ENCODE measurements at places on chromosomes 6 and 20.

- DNase-seq = no peak
- H3K27ac ChIP-seq = no peak overlapping the region
- H3K27me3 ChIP-seq = no peaks in the 10 kb centered on the region
- H3K36me3 ChIP-seq = no peaks in the 10 kb centered on the region
Measured at GRCh38 chr6:139007428-139007827, 19.4 kb upstream of the REPS1 start.

GRCh38 chr6:26270903-26271667, 93.9 kb upstream of the BTN3A2 start:
- H3K4me1 ChIP-seq = 0 out of 2 replicates have a peak, but pooled peaks cover 4% of the 10 kb centered on the region
- H3K36me3 ChIP-seq = no peaks in the 10 kb centered on the region
- no peaks in the 10 kb centered on the region for H3K27me3 ChIP-seq
- peak overlapping the region; percentile 95 for H3K27ac ChIP-seq

DNA sequence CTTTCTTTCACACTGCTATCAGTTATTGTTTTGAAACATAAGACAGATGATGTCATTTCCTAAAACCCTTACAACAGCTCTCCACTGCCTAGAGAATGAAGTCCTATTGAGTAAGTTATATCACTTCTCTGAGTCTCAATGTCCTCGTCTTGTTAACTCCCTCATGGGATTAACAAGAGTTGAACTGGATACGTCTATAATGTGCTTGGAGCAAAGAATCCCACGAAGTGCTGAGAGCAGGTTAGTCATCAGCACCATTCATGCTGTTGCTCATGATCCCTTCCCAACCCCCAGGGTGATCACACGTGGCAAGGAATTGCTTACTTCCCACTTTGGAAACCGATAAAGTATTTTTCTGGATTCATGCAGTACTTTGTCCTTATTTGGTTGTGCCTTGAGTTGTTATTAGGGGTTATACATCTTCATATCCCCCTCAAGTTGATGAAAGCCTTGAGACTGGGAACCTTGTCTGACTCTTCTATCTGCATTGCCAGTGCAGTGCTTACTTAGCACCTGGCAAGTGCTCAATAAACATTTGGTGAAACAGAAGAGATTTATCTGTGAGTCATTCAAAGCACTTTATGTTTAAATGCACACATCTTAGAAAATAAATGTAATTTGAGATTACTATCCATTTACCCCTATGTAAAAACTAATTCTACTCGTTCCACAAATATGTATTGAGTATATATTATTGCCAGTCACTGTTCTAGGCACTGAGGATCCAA, 487.5 kb downstream of the EPM2A start:
- H3K27ac ChIP-seq = peak overlapping the region; percentile 61
- H3K36me3 ChIP-seq = no peaks in the 10 kb centered on the region
- H3K4me1 ChIP-seq = peaks cover 6% of the 10 kb centered on the region

DNA sequence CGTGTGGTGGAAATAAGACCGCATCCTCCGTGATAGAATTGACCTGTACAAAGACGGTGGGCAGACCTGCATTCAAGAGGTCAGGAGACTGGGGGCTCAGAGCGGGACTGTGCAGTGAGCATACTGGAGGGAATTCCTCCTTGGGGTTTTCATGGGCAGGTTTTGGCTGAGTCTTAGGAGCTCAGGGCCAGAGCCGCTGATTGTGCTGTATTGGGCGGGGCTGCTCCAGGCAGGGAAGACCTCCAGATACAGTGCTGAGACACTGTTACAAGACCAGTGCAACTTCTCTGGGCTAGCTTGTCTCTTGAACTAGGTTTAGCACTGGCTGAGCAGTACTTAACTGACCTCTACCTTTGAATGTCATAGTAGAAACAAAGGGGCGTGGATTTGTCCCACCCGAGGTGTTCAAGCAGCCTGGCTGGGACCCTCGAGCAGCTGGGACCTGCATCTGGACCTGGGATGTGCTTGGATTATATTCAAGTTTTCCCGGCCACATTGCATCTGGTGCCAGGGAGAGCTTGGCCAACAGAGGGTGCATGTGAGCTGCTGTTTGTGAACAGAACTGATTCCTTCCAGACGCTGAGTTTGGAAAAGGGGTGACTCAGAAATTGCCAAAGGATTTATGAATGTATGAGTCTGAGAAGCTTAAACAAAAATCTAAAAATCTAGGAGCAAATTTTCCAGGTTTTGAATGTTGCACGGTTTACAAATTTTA, 33.4 kb upstream of the SLC22A1 start:
- H3K36me3 ChIP-seq = peaks cover 12% of the 10 kb centered on the region
- H3K4me3 ChIP-seq = peak overlapping the region; percentile 54
- H3K27me3 ChIP-seq = no peaks in the 10 kb centered on the region
- peak overlapping the region; percentile 84 for H3K27ac ChIP-seq

- no peaks in the 10 kb centered on the region for H3K4me1 ChIP-seq
- DNase-seq = no peak
- H3K4me3 ChIP-seq = no peak overlapping the region
- H3K27me3 ChIP-seq = no peaks in the 10 kb centered on the region
Measured at GRCh38 chr6:135953818-135954217, 102.3 kb downstream of the PDE7B start.

- no peak overlapping the region for H3K4me3 ChIP-seq
- H3K36me3 ChIP-seq = peaks cover 28% of the 10 kb centered on the region
- DNase-seq = no peak
Measured at GRCh38 chr20:58998656-58999055, 8.4 kb downstream of the CTSZ start.

GRCh38 chr6:83960664-83961063, 72.9 kb upstream of the MRAP2 start:
- H3K4me3 ChIP-seq = no peak overlapping the region
- H3K27ac ChIP-seq = no peak overlapping the region
- H3K4me1 ChIP-seq = no peaks in the 10 kb centered on the region

DNA sequence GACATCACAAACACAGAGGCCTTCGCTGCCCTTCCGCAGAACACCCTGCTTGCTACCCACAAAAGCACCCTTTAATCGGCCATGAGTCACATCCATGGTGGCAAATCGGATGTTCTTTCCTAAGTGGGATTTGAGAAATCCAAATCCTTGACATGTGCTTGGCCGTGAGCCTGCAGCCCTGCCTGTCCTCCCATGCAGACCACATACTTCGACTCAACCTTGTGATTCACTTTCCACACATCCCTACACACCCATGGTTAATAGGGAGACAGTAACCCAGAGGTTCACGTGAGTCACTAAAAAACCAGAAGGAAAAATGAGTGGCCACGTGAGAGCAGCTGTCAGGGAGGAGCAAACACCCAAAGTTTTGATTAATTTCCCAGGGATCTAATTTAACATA, 19.4 kb downstream of the RAMACL start:
- peak; percentile 95 for DNase-seq
- peak overlapping the region; percentile 75 for H3K27ac ChIP-seq
- no peaks in the 10 kb centered on the region for H3K27me3 ChIP-seq
- H3K4me1 ChIP-seq = peaks cover 24% of the 10 kb centered on the region

GRCh38 chr6:118815495-118815894, 78.5 kb upstream of the ASF1A start:
- H3K4me3 ChIP-seq = no peak overlapping the region
- H3K27ac ChIP-seq = no peak overlapping the region
- peaks cover 18% of the 10 kb centered on the region for H3K4me1 ChIP-seq
- DNase-seq = peak; percentile 8
- no peaks in the 10 kb centered on the region for H3K27me3 ChIP-seq

DNA sequence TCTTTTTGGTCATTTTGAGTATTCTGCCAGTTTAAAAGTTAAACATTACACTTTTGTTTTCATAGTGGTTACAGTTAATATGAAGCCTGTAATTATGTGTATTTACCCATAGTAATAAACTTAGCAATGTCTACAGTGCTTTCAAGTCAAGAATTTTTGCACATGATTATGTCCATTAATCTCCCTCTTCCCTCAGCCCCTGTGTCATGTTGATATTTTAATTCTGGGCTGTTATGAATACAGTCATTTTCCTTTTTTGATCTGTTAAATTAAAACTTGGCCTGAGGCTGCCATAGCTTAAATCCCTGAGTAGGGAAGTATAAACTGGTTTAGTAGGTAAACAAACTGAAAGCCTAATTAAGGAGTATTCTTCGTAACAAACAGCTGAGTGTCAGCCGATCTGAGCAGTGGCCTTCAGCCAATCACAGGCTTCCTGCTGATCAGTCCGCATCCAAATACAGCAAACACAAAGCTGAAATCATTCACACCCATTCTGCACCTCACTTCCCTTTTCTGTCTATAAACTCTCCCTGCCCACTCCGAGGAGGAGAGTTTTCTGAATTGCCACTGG, 9.5 kb upstream of the SFT2D1 start:
- DNase-seq = no peak
- no peaks in the 10 kb centered on the region for H3K4me1 ChIP-seq
- 0 out of 2 replicates have a peak, but pooled peaks cover 7% of the 10 kb centered on the region for H3K27me3 ChIP-seq
- H3K36me3 ChIP-seq = no peaks in the 10 kb centered on the region
- H3K27ac ChIP-seq = no peak overlapping the region
